ENCODE measurements at places on chromosomes 7 and 10.

DNA sequence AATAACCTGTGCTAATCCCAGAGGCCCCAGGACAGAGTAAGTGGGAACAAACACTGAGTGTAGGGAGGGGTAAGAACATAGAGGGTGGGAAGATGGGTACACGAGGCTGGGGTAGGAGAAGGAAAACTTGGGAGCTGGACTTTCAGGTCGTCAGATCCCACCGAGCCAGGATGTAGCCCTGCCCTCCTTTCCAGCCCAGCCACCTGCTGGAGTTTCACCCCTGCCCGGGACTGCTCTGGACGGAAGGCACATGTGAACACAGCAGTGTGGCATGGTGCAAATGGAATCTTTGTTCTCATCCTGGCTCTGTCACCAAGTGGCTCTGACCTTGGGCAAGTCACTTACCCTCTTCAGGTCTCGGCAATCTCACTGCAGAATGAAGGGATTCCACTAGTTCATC is 52.8 kb downstream of the PODXL start:
- DNase-seq: no peak

GRCh38 chr7:75072981-75073283 is 670 bp downstream of the RCC1L start:
- no peak for DNase-seq

DNA sequence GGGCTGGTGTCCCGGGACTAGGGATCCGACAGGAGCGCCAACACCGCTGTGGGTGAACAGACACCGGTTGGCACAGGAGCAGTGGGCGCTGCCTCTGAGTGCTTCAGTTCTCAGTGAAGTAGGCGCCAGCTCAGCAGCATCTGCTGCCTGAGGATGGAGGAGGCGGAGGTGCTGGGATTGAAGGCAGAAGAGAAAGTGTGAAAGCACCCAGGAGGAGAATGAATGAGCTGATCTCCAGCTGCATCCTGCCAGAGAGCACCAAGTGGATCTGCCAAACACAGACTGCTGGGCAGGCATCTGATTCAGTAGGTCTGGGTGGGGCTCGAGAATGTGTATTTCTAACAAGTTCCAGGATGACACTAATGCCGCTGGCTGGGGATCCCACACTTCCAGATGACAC is 74.5 kb downstream of the LANCL2 start:
- no peak for DNase-seq

- DNase-seq: no peak
These were observed 67.9 kb upstream of the COL13A1 start for GRCh38 chr10:69733791-69734261.

- no peak for DNase-seq
These were observed 127.4 kb downstream of the GPR85 start for GRCh38 chr7:112959276-112959675.

GRCh38 chr10:80165173-80165572 is 32.6 kb downstream of the PLAC9 start:
- no peak for DNase-seq

GRCh38 chr10:19294233-19294632 is 245.6 kb downstream of the MALRD1 start:
- no peak for DNase-seq

GRCh38 chr10:132861884-132862461 is 76.0 kb upstream of the NKX6-2 start:
- DNase-seq: no peak

- no peak for DNase-seq
These were observed 41.5 kb upstream of the PRKCQ start for GRCh38 chr10:6621536-6621935.

DNA sequence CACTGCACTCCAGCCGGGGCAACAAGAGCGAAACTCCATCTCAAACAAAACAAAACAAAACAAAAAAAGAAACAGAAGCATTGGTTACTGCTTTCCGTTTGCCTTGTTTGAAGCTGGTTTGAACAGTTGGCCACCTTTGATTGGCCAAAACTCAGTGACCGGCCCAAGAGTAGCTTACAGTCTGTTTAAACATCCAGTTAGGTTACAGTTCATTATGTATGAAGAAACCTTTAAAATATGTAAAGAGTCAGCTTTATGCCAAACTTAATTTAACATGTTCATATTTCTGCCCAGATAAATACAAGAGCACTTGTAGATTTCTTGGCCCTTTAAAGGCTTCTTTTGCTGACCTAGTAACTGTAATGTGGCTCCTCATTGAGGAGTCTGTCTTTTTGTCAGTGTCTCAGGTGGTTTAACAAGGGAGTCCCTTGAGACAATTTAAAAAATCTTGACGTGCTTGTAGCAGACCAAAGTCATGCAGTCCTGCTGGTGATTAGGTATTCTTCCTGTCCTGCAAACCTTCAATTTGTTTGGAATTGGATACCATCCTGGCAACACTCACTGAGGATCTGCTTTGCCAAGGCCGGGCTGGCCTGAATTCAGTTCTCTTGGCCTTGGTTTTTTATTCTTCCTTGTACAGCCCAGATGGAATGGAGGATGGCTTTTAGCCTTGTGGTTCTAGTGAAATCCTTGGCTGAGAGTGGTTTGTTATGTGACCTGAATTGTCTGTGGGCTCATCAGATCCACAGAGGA is 128.9 kb downstream of the PLXDC2 start:
- no peak for DNase-seq

DNA sequence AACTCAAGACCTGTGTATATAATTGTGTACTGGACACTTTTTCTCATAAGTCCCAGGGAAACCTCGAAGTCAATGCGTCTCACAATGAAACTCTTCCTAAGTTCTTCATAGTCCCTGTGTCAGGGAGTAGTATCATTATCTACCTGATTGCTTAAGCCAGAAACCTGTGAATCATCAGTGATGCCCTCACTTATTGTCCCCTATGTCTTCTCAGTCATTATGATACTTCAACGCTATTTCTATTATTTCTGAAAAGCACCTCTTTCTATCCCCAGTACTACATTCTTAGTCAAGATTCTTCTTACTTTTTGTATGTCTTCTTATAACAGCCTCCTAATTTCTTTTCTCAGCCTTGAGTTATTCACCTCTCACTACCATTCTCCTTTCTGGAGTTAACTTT is 94.3 kb downstream of the OTUD1 start:
- DNase-seq: no peak

DNA sequence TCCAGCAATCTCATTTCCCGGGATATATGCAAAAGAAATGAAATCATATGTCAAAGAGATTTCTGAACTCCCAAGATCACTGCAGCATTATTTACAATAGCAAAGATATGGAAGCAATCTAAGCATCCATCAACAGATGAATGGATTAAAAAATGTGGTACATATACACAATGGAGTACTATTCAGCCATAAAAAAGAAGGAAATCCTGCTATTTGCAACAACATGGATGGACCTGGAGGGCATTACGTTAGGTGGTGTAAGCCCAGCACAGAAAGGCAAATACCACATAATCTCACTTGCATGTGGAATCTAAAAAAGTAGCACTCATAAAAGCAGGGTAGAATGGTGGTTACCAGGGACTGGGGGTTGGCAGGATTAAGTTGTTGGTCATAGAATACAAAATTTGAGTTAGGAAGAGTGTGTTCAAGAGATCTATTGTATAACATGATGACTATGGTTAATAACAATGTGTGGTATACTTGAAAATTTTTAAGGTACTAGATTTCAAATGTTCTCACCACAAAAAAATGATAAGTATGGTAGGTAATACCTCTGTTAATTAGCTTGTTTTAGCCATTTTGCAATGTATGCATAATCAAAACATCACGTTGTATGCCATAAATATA is 32.9 kb upstream of the EIF5AL1 start:
- no peak for DNase-seq

- no peak for DNase-seq
These were observed 13.7 kb downstream of the ASB15 start for GRCh38 chr7:123615344-123615743.

GRCh38 chr7:132117636-132118035 is 458.6 kb downstream of the PLXNA4 start:
- no peak for DNase-seq

- no peak for DNase-seq
These were observed 166.2 kb downstream of the CTTNBP2 start for GRCh38 chr7:117707080-117707479.

DNA sequence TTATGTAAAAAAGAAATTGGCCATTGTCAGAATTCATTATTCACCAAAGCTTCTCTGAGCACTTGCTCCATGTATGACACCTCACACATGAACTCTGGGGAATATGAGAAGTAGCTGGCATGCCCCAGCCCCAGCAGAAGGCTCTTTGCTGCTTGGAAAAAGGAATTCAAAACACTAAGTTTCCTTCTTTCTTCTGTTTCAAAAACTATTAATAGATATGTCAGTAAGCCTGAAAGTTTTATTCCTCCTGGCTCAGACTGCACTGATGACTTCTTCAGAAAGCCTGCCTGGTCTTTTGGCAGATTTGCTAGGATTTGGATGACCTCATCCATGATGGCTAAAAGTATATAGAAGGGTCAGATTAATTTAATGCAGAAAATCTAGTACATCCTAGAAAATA is 511.0 kb downstream of the GFRA1 start:
- DNase-seq: no peak

GRCh38 chr10:85490431-85490830 is 876.2 kb downstream of the GRID1 start:
- no peak for DNase-seq

DNA sequence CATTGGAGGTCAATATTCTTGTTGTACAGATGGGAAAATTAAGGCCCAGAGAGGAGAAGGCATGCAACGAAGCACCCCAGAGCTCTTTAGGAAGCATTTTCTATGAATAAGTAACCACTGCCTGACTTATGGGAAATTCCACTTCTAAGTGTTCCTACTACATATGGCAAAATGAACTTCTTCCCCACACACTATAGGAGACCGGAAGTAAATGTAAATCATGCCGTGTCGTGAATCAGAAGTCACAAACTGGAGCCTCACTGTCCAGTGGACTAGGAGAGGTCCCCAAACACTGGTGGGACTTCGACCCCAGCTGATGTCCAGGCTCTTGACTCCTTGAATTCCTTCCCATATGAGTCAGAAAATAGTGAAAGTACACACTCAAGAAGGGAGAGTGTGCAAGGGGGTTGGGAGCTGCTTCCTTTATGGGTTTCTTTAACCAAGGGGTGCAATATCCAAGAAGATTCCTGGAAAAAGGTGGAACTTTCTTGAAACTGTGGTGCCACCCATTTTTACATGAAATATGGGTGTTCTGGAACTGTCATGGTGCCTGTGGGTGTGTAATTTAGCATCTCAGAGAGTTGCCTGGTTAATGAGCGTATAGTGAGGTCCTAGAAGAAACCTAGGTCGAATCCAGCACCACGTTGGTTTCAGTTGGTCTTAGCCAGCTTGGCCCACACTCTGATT is 6.7 kb downstream of the RASSF4 start:
- DNase-seq: no peak

GRCh38 chr10:78314651-78315050 is 281.0 kb downstream of the RPS24 start:
- no peak for DNase-seq

GRCh38 chr7:16984375-16984774 is 102.6 kb upstream of the AGR3 start:
- DNase-seq: no peak

GRCh38 chr7:75739796-75740672 is 1.3 kb upstream of the HIP1 start:
- DNase-seq: no peak

GRCh38 chr10:113704637-113705343 is 25.1 kb downstream of the CASP7 start:
- peak; percentile 25 for DNase-seq

DNA sequence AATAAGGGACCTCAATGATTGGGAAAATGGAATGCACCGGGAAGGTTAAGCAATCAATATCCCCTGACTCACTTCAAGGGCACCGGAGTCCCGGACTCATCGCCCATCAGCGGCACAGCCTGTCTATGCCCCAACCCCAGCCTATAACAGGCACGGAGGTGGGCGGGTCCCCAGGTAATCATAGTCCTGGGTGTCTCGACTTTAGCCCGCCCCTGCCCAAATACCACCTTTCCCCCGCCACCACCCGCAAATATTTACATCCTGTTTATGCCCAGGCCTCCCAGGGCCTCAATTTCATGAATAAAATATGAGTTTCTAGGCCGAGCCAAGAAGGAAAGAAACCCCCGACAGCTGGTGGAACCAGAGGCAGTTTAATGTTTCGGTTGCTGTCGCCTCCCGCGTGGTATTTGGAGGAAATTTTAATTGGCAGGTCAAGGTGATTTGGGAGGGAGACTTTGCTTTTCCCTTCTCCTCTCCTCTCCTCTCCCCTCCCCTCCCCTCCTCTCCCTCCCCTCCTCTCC is 15.6 kb upstream of the RFC2 start:
- peak; percentile 56 for DNase-seq

GRCh38 chr10:3622427-3622826 is 162.6 kb downstream of the KLF6 start:
- peak; percentile 11 for DNase-seq

- DNase-seq: no peak
These were observed 75.1 kb downstream of the RELN start for GRCh38 chr7:103914147-103914899.

GRCh38 chr7:122602800-122603199 is 96.1 kb downstream of the RNF133 start:
- DNase-seq: no peak

DNA sequence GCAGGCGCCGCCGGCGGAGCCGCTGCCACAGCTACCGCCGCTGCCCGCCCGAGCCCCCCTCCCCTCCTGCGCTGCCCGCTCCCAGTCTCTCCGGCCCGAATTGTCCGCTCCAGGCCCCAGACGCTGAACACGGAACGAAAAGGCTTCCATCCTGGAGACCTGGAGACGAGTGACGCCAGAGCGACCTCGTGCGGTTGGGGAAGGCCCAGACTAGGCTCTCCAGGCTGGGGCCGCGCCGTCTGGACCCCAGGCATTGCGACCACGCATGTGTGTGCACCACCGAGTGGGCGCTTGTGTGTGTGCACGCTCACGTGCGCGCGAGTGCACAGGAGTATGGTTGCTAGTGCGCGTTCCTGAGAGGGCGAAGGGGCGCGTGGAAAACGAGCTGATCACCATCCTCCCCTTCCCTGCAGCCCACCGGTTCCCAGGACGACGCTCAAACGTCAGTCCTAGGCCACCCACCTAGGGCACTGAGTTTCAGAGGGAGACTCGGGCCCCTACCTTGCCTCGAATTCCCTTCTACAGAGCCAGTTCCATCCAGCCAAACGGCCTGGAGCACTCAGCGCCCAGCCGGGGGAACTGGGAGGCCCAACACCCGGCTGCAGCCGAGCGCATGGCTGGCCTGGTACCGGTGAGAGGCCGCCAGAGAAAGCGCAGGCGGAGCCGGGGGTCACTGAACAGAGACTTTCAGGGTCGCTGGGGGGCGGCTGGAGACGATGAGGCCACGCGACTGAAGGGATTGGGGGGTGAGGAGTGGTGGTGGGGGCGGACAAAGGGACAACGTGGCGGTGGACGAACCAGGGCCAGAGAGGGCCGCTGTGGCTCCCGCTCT is 11.6 kb downstream of the LBX1 start:
- peak; percentile 42 for DNase-seq

GRCh38 chr7:47605816-47606575 is 24.1 kb upstream of the TNS3 start:
- DNase-seq: no peak

DNA sequence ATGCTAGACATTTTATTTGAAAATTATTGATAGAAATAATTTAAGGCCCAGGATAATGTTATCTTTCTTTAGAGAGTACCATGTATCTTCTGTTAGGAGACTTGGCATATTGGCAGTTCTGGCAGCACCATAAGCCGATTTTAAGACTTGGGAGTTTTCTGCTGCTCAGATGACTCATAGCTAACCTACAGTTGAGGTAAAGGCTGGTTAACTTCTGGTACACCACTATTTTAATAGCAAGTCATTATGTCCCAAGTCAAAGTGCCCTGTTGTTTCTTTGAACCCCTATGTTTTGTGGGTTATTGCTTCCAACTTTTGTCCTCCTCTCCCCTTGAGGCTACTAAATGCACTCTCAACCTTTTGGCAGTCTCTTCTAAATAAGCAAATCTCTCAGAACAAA is 25.2 kb downstream of the ATRNL1 start:
- no peak for DNase-seq

All from stimulated activated naive CD8-positive, alpha-beta T cell treated with anti-CD3 and anti-CD28 coated beads, Interleukin-15, Interleukin-2, amounts not matched to agents 100 U/mL and 50 U/mL, for 24 hours (primary cell).